ENCODE measurements at places on chromosomes 6 and 20.

DNA sequence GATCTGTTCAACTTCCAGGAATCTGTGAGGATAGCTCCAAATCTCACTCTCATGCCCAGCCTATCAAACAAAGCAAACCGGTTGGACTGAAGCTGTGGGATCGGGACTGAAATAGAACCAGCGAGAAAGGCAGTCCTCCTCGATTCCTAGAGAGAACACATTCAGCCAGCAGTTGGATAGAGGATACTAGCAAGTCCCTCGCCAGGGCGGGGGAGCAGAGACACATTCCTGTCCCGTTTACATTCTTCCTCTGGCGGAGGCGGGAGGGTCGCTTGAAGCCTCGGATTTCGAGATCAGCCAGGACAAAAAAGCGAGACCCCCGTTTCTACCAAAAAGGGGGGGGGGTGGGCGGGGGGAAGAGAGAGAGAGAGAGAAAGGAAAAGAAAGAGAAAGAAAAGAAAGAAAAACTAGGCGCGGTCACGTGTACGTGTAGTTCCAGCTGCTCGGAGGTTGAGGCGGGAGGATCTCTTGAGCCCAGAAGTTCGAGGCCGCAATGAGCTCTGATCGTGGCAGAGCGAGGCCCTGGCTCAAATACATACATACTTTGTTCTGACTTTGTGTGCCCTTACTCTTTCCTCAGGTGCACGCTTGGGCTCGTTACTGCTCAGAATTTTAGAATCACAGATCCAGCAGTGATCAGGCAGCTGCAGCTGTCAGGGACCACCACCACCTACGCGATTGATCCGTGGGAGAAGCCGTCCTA is 19.5 kb downstream of the ZNF311 start:
- DNase-seq: peak; percentile 24

DNA sequence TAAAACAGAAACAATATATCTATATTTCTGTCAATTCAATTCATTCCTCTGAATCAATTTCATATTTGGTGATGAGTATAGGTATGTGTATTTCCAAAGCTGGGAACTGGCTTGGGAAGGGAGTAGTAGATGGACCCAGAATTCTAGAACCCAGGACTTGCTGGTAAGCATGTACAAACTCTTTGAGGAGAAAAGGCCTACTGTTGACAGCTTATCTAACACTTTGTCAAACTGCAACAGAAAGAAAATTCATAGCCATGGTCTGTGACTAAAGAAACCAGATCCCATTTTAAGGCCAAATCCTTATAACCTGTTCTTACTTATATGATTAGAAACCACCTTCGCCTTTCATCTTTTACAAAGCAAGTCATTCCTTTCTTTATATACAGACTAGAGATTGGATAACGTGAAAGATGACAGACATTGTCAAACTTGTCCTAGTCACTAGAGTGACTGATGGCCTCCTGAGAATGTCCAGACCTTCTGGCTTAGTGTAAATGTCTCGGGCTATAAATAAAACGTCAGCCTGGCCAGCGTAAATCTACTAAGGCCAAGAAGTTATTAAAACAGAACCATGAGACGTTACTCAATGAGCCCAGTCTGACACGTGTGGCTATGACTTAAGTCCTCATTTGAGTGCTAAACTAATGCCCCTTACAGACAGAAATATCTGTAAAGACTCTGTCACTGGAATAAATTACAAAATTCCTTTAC is 152.3 kb downstream of the ALDH8A1 start:
- DNase-seq: no peak

DNA sequence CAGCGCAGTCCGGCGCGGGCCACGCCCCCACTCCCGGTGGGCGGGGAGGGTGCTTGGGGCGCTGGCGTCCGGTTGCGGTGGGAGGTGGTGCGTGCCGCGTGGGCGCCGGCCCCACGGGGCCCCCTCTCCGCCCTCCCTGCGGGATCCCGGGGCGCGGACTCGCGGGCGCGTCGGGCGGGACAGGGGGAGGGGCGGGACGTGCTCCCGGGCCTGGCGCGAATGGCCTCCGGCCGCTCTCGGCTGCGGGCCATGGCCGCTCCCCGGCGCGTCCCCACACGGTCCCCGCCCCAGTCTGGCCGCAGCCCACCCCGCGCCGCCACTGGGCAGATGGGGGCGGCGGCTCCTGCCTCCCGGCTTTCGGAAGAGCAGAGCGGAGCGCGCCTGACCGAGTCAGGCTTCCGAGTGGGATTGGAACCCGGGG is 771 bp upstream of the PPP1R3G start:
- no peak for DNase-seq

DNA sequence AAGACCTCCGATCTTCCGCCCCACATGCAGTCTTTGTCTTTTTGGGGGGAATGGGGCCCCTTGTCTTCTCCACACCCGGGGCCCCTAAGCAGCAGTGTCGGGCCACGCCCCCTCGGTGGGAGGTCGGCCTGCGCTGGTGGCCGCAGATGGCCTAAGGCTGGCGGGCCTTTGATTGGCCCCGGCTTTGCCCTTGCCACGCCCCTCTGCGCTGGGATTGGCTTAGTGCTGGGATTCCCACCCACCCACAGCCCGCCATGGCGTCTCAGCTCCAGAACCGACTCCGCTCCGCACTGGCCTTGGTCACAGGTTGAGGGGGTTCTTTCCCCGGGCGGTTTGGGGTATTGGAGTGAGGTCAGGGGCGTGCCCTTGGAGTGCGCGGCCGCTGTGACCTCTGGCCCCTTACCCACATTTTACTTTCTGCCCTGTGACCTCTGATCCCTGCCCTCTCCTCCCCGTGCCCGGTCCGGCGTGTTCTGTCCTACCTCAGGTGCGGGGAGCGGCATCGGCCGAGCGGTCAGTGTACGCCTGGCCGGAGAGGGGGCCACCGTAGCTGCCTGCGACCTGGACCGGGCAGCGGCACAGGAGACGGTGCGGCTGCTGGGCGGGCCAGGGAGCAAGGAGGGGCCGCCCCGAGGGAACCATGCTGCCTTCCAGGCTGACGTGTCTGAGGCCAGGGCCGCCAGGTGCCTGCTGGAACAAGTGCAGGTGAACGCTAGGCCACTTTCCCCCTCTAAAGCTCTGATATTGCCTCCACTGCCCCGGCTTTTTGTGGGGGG is at the start of gene HSD17B8:
Gene HSD17B8, plus strand, starts transcription at position 241 of the 776 bp plus-strand sequence. Its CDS starts 14 bp downstream, at position 255.
- peak; percentile 92 for DNase-seq

GRCh38 chr6:73285674-73286283 is 22.8 kb upstream of the KHDC1 start:
- DNase-seq: no peak

DNA sequence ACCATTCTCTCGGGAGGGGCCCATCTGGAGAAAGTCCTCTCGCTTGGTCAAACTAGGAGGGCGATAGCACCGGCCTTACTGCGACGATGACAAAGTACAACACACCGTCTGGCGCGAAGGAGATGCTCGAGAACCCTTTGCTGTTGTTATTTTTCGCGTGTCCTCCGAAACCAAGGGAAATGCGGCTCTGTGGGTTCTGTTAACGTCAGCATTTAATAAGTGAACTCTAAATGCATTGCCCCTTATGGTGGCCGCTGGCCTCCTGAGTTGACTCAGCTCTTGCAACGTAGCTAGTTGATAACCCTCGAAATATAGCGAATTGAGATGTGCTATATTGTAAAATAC is 577 bp upstream of the SCAND1 start:
- no peak for DNase-seq

- no peak for DNase-seq
Observed at GRCh38 chr6:16163066-16163465, 34.2 kb downstream of the MYLIP start.

- DNase-seq: no peak
Observed at GRCh38 chr20:24017458-24017755, 28.8 kb upstream of the GGTLC1 start.

GRCh38 chr6:73817253-73817652 is 121.2 kb downstream of the CD109 start:
- DNase-seq: no peak

GRCh38 chr20:9672027-9672426 is 157.6 kb downstream of the LAMP5 start:
- no peak for DNase-seq
